ENCODE measurements at places on chromosomes 2 and 18.
A peak's percentile ranks its signal among the peaks of the same experiment; 100 is the strongest.

- DNase-seq = no peak
Observed at GRCh38 chr2:113126845-113127645, at the start of gene IL1RN. Gene IL1RN, plus strand, starts transcription at chr2:113127598. Its CDS starts 27 bp downstream, at chr2:113127625.

DNA sequence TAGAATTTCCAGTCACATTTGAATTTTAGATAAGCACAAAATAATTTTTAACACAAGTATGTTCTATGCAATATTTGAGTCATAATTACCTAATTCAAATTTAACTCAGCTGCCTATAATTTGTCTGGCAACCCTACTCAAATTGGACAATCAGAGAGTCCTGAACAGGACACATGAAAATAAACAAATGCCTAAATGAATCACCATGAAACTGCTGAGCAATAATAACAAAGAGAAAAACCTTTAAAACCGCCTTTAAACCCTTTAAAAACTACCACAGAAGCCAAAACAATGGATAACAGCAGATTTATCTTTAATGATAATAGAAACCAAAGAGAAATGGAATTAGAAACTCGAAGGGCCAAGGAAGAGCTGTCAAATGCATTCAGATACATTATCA, 39.5 kb downstream of the ARL4C start:
- DNase-seq = no peak

DNA sequence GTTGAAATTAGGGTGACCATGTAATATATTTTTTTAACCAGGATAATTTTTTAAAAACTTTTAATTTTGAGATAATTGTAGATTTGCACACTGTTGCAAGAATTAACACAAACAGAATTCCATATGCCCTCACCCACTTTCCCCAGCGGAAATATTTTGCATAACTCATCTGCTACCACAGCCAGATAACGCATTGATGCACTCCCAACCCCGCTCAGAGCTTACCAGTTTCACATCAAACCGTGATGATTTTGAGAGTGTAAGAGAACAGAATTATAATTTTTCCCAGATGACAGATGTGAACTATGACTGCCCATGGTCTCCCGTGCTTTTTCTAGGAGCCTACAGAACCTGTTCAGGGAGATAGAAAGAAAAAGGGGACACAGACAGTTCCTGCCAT, 35.2 kb upstream of the LDLRAD4 start:
- no peak for DNase-seq

- no peak for DNase-seq
Observed at GRCh38 chr2:10709290-10709939, 12.0 kb upstream of the ATP6V1C2 start.

DNA sequence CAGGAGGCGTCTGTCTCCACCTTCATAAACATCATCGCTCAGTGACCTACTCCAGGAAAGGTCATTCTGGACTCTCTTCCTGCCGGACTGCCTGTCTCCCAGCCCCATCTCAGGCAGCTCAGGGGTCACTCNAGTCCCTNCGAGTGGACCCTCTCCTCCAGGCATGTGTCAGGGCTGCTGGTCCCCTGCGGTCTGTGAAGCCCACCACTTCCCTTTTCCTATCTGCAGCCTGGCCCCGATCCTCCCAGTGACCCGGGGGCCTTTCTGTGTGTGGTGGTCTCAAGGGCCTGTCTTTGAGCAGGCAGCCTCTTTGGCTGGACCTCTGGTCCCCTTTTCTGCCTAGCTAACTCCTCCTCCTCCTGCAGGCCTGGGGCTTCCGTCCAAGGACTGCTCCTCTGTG, 5.9 kb upstream of the PARD6G start:
- no peak for DNase-seq

DNA sequence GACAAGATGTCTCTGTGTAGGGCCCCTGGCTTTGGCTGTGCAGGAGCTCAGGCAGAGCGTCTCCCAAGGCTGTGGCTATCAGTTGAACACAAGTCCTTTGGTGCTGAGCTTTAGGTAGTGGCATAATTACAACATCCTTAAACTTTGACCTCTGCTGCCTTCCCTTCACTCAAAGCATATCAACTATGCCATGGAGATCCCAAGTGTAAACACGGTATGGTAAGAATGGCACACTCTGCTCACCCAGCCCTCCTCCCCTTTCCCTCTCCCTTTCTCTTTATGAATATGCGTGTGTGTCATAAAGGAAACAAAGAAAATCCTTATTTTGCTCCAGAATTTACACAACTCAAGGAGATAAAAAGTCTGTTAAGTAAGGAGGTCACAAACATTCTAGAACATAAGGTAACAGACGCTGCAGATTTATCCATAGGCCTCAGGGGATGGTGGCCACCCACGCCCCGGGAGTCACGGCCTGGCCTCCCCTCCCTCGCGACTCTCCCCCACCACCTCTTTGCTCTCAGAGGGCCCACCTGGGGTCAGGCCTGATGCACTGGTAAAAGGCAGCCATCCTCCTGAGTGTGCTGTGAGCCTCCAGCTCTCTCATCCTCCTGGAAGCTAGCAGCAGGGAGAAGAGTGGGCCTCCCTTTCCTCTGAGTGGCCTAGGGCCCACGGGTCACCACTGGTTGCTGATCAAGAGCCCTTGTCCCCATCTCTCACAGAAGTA, 67.3 kb downstream of the CRACDL start:
- DNase-seq = no peak

- DNase-seq = no peak
Observed at GRCh38 chr2:173572848-173573247, 218.2 kb downstream of the CDCA7 start.

DNA sequence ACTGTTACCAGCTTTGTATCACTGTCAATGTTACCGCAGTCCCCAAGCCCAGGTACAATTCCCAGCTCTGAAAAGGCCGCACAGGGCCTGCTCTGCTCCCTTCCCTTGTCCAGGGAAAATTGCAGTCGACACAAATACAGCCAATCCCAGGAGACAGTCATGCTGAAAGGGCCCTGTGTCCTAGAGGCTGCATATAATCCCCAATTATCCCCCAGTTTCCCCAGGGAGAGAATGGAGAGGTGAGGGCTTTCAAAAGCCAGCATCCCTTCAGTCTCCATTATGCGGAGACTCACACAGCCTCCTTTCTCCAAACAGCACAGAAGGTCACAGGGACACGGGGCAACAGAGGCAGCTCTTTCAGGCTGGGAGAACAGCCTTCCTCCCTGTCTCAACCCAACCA, 17.1 kb upstream of the CTIF start:
- DNase-seq = no peak

DNA sequence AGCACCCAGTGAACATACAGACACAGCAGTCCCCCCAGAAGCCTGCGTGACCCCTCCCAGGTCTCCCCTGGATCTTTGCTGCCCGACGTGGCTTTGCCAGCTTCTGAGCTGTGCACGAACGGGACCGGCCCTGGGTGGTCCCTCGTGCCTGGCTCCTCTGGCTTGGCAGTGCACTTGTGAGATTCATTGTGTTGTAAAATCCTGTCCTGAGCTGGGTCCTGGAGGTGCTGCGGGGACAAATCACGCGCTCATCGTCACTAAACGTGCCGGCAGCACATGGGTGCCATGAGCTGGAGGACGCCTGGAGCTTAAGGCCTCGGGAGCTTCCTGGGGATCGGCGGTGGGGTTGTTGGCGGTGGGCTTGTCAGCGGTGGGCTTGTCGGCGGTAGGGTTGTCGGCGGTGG, 104.9 kb downstream of the FAM210A start:
- DNase-seq = no peak

- no peak for DNase-seq
Observed at GRCh38 chr2:201680743-201681142, 17.7 kb downstream of the MPP4 start.

GRCh38 chr2:21650569-21650968, 526.8 kb downstream of the TDRD15 start:
- DNase-seq = no peak

DNA sequence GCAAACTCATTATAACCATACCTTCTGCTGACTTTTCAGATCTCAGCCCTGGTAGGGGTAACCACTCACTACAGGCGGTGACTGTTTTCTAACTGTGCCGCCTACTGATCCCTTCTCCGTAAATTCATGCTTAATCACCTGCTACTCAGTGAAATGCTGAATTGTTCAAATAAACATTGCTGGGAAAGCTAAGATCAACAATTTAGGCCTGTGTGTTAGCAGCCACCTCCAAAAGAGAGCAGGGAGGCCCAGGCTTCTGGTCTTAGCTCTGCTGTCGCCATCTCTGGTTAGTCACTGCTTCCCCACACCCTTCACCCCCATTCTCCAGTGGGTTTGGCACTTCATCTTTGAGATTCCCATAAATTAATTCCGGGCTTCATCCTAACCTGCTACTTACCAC, 21.8 kb upstream of the NT5C1B start:
- DNase-seq = no peak

GRCh38 chr2:43462866-43463641, 132.8 kb downstream of the THADA start:
- no peak for DNase-seq

DNA sequence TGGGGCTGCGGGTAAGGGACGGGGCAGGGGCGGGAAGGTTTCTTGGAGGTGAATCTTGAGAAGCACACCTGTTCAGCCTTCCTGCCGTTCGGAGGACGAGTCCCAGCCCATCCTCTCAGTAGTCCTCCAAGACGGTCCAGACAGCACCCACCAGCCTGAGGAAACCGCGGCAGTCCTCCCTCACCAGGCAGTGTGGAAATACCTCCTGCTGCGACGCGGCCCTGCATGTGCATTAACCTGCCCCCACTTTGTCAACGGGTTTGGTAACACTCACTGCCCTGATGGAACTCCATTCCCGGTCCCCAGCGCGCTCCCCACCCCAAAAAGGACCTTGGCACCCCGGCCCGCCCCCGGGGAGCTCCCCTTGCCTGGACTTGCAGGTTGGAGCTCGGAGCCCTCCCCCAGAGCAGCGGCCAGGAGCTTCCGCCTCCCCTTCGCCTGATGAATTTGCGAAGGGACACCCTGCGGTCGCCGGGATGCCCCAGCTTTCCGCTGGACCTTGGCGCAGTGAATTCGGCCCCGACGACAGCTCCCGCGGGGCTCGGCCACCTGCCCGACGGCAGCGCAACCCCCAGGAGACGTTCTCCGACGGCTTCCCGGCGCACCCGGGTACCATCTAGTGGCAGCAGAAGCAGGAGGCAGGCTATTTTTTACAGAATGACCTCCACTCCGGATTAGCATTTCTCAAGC, 31.5 kb downstream of the ACVR1C start:
- DNase-seq = peak; percentile 43

DNA sequence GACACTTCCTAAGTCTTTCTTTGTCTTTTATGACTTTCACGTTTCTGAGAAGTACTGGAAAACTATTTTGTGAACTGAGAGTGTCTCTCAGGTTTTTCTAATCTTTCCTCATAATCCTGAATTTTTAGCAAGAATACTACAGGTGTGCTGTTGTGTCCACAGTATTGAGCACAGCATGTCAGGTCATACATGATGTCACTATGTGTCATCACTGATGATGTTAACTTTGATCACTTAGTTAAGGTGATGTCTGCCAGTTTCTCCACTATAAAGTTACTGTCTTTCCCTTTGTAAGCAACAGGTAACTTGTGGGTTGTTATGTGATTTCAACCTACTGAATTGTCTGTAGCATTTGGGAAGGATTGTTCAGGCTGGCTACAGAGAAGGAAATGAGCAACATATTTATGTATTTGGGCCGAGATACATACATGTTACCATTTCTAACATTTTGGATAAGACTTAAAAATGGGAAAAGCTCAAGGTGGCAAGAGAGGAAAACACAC, 11.1 kb downstream of the MATN3 start:
- DNase-seq = no peak

GRCh38 chr2:30161929-30162706, 15.3 kb downstream of the YPEL5 start:
- DNase-seq = no peak

DNA sequence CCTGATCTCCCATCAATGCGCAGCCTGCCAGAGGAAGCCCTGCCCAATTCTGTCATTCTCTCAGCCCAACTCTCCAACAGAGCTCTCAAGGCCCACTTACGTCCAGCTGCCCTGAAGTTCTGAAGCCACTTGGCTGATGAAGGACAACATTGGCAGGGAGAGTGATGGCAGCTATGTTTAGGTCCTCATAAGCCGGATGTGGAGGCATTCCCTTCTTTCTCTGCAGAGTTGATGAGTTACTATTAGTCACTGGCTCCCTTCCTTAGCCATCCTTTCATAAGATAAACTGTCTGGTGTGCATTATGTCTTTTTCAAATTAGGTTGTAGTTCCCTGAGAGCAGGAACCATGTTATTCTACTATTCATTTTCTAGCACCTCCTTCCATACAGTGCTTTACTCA, 22.5 kb upstream of the TACR1 start:
- DNase-seq = no peak

DNA sequence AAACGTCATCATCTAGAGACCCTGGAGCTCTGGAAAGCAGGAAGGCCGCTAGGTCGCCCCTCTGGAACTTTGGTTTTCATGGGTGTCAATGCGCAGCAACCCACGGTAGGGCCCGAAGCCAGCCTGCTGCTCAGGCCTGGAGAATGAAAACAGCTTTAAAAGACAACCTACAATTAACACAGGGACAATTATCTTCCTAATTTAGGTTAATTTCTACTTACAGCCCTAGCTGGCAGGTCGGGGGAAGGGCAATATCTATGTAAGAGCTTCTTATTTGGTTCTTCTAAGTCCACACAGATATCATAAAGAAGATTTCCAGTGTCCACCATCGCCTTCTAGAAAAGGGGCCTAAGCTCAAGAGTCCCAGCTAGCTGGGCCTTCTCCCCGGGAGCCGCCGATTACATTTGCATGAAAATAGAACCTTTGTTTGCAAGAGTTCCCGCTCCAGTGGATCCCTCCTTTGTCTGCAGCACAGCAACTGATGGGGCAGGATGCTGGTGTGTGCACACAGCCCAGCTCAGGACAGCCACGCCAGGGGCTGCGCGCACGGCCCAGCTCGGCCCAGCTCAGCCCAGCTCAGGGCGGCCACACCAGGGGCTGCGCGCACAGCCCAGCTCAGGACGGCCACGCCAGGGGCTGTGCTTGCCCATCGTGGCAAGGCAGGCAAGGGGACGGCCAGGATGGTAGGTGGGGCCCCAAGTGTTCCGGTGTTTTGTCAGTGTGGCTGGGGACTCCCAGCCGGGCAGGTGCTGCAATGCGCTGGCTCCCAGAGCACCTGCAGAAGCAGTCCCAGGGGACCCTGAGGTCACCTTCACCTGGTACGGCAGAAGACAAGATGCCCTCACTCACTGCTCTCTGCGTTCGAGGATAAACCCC, 109.1 kb downstream of the HDAC4 start:
- DNase-seq = no peak

DNA sequence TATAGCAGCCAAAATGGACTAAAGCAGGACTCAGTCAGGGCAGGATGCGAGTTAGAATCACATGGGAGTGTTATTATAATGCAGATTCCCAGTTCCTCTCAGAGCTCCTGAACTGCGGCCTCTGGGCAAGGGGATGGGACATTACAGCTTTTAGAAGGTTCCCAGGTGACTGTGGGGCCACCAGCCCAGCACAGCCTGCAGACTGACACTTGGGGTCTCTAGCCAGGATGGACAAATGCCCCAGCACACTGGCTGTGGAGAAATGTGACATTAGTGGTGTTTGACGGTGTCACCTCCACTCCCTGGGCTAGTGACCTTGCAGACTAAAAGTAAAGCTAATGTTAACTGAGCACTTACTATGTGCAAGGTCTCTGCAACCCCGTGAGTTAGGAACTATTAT, 238.0 kb upstream of the HS6ST1 start:
- no peak for DNase-seq

- DNase-seq = no peak
Observed at GRCh38 chr2:49189512-49190225, 35.4 kb upstream of the FSHR start.

GRCh38 chr2:44889096-44889495, 52.4 kb upstream of the SIX3 start:
- no peak for DNase-seq

Measured in stimulated activated CD4-positive, alpha-beta T cell treated with anti-CD3 and anti-CD28 coated beads, Interleukin-1b, Interleukin-23, amount 100 ng/mL, for 24 hours (primary cell).